ENCODE measurements at places on chromosomes 1 and 21. TPM values are rescaled to one million over a fixed set of nuclear protein-coding genes. Genes with fewer than 3 reads are reported as not detected.

The FCER1A gene
- total RNA-seq, result 3.4 TPM

The VWA5B1 gene
- 0.31 TPM for total RNA-seq

The MAP7D1 gene
- 134 TPM for total RNA-seq

The TDRD5 gene
- 0.82 TPM for total RNA-seq

The FYB2 gene
- total RNA-seq, result 0.31 TPM
